Activated gamma-delta T cell (primary cell): ENCODE measurements at places on chromosomes 12 and 14.

- no peak for DNase-seq
Observed at GRCh38 chr14:38828183-38828827, 274.7 kb downstream of the SEC23A start.

DNA sequence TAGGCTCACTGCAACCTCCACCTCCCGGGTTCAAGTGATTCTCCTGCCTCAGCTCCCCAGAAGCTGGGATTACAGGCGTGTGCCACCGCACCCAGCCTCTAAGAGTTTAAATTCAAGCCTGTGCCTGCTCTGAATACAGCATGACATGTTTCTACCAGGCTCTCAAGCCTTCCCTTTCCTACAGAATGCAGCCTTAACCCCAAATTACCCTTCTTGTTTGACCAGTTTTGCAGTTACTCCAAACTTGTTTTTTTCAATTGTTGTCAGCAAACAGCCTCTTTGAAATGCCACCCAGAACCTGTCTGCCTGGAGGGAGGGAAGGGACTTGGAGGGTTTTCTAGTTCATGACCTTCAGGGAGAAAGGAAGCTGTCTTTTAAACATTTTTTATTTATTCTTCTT, 15.4 kb downstream of the GLTP start:
- DNase-seq: no peak

DNA sequence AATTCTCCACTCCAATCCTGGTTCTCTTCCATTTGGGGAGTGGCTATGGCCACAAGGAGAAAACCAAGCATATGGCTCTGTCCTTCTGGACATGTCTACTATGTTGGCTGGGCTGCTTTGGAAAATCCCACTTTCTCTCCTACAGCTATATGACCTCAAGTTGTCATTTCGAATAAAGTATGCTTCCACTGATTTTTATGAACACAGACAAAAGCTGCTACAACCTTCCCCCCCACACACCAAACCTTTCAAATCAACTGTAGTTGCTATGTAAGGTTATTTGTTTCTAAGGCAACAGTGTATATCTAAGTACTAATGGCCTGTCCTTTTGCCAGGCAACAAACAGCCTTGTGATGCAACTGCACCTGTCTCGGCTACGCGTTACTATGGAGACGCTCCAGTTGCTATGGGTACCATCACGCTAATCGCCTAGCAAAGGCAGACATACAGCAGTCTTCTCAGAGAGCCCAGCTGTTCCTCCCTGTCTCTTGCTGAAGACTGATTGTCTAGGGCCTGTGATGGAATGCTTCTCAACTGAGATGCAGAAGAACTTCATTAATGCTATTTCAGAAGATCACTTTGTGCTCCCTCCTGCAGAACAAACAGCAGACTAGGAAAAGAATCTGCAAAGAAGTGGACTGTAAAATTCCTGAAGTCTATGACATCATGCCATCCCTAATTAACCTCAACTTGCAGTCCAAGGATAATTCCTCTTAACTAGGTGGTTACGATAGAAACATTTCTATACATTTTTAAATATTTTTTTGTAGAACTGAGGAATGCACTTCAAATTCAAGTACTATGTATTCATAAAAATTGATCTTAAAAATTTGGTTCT, 67.6 kb downstream of the FOXN3 start:
- DNase-seq: no peak

GRCh38 chr12:50072198-50072907, 12.8 kb upstream of the SMARCD1 start:
- no peak for DNase-seq
